GM19239 (cell line): ENCODE measurements at places on chromosomes 7 and 10.

GRCh38 chr7:1924258-1924817, 254.3 kb downstream of the ELFN1 start:
- no peak for DNase-seq

DNA sequence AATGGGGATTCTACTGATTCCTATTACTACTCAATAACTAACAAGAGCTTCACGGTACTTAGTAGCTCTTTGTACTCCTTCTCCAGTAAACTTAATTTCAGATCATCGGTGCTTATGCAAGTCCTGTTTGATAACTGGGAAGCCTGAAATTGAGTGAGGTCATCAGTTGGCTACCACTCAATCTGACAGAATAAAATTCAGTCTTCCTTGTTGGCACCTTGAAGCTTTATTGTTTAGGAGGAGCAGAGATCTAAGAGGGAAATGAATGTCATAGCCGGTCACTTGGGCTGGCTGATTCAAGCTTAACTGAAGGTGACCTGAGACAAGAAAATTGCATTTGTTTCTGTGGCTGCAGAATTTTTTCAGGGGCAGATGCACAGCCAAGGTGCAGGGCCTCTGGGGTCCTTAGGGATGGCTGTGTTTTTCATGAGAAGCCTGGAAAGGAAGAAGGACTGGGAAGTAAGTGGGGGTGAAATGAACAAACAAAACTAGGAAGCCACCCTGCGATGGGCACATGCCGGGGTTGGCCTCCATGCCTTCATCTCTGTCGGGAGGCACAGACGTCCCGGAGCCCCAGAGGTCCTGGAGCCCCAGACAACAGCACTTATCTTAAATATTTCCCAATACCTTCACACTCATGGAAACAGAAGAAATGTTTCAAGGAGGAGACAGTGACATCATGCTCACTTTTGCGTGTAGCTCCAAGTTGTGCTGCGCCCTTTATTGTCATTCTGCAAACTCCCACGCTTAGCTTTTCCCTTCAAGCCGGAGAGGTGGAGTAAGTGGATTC, 85.0 kb upstream of the KIF5B start:
- DNase-seq: no peak

- no peak for DNase-seq
Observed at GRCh38 chr7:150461520-150461919, 11.1 kb downstream of the GIMAP8 start.

DNA sequence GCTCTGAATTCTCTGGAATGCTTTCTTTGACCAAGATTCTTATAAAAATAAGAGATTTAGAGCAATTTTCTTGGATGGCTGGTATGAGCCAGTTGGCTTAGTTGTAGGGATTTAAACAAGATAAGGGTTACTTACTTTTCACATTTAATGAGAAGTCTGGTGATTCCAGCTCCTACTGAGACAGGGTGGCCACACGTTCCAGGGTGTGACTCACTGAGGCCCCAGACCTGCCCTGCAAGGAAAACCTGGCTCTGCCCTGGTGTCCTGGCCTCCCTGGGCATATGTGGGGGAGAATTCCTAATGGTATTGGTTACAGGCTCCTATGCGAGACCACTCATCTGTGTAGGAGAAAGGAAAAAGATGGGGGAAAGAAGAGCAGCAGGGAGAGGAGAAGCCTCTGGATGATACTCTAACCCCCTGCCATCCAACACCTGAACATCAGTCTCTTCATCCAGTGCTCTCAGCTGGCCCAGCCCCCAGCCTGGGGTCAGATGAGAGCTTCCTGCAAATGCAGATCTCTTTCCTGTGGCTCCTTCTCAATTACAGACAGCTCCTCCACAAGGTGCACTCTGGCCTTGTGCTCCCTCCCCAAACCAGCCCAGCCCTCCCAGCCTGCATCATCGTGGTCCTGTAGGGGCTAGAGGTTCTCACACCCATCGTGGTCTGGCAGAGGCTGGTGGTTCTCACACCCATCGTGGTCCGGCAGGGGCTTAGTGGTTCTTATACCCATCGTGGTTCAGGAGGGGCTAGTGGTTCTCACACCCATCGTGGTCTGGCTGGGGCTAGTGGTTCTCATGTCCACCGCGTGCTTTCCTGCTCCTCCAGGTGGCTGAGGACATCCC, 139.9 kb downstream of the EGFR start:
- DNase-seq: no peak

GRCh38 chr10:22821501-22821900, 106.4 kb upstream of the ARMC3 start:
- no peak for DNase-seq

GRCh38 chr10:35074266-35074665, 15.9 kb downstream of the CUL2 start:
- no peak for DNase-seq

GRCh38 chr7:44322631-44323363, 2.6 kb downstream of the CAMK2B start:
- no peak for DNase-seq

DNA sequence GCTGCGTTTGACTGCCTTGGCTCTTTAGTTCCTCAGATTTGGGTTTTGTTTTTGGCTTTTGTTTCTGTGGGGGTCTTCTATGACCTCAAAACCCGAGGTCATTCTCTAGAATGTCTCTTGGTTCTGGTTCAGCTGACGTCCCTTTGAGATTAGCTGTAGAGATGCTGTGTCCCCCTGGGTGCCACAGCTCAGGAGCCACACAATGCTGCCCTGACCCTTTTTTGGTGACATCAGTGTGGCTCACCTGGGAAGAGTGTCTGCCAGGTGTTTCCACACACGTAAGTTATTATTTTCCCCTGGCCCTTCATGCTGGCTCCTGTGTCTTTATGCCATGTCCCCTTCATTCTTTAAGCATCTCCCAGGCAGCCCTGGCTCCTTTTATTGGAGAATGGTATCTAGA, 89.8 kb upstream of the DDC start:
- no peak for DNase-seq

DNA sequence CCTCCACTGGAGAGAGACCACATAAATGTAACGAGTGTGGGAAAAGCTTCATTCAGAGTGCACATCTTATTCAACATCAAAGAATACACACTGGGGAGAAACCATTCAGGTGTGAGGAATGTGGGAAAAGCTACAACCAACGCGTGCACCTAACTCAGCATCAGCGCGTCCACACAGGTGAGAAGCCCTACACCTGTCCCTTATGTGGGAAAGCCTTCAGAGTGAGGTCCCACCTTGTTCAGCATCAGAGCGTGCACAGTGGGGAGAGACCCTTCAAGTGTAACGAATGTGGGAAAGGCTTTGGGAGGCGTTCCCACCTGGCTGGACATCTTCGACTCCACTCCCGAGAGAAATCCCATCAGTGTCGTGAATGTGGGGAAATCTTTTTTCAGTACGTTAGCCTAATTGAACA, 20.6 kb downstream of the FAM200A start:
- no peak for DNase-seq

DNA sequence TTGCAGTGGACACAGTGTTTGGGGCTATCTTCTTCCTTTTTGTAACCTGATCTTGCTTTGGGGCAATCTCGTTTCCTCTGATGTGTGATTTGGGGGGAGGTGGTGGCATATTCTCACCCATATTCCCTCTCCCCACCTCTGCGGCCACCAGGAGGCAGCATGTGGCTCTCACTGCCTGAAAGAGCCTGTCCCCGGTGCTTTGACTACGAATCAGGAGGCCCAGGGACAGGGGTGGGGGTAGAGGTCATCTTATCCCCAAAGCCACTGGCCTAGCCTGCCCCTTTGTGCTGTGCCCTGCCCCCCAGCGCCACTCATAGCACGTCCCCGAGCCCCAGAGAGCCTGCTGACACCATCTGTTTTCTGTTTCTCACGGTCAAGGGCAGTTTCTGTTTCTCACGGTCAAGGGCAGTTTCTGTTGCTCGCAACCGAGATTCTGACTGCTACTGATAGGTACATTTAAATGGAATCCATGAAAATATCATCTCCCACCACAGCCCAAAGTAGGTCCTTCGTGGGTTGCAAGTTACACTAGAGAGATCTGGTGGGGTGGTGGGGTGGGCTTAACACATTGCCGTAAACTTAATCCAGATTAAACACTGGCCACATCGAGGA, 28.2 kb downstream of the PHYH start:
- DNase-seq: peak; percentile 53

GRCh38 chr10:50312464-50313437, 61.4 kb upstream of the ASAH2 start:
- no peak for DNase-seq

GRCh38 chr10:85618841-85619240, 747.8 kb downstream of the GRID1 start:
- DNase-seq: no peak

GRCh38 chr7:24366876-24367275, 82.9 kb downstream of the NPY start:
- DNase-seq: no peak

GRCh38 chr7:156158693-156159092, 346.4 kb upstream of the SHH start:
- no peak for DNase-seq

DNA sequence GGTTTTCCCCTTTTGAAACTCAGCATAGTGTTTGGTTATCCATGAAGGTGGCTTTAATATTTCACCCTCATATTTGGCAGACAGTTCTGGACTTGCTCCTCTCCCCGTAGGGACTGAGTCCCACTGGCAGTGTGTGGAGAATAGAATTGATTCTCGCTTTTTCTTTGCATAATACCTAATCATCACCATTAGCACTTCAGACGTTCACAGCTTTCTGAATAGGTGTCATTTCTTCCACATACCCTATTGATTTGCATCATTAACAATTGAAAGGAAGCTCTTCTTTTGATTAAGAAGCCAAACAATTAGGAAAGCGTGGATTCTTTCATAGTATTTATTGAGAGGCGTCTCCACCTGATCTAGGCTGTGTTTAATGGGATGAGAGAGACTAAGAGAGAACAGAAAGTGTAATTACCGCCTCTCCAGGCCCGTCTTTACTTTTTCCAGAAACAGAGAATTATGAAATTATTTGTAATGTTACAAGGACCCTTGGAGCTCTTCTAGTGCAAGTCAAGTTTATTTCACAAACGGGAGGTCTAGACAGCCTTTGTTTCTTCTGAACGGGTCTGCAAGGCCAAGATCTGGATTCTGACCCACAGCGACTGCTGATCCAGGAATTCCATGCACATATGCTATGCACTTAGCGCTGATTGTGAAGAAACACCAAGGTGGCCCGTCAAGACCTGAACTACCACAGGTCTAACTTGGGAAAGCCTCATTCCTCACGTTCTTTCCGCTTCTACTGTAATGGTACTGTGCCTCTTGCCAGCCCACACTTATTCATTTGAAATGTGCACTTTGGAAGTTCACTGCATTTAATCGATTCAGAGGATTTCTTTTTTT, 249.9 kb upstream of the C7orf33 start:
- DNase-seq: no peak

GRCh38 chr7:90661290-90662151, 65.4 kb downstream of the CDK14 start:
- no peak for DNase-seq

DNA sequence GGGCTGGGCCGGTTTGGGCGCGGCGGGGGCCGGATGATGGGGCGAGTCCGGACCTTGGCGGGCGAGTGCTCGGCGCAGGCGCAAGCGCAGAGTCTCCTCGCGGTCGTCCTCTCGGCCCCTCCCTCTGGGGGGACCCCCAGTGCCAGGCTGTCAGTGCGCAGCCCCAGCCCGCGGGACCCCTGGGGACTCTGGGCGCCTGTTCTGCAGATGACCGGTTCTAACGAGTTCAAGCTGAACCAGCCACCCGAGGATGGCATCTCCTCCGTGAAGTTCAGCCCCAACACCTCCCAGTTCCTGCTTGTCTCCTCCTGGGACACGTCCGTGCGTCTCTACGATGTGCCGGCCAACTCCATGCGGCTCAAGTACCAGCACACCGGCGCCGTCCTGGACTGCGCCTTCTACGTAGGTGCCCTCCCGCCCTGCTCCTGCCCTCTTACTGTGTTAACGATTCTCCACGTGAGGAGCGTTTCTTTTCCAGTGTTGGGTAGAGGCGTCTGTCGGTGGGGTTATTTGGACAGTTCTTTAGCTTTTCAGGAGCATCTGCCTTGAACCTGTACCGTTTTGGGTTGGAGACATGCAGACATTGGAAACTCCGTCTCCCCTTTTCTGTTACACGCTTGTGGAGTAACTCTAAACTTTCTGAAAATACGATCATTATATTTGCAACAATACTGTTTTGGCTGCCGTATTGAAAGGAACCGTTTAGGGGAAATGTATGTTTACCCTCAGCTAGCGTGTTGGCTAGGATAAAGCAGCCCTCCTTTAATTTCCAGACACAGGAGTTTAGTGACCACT, 706 bp downstream of the BUB3 start:
- no peak for DNase-seq

- no peak for DNase-seq
Observed at GRCh38 chr7:45983720-45984255, 62.7 kb upstream of the IGFBP3 start.

- no peak for DNase-seq
Observed at GRCh38 chr7:84105586-84105985, 89.0 kb downstream of the SEMA3A start.

DNA sequence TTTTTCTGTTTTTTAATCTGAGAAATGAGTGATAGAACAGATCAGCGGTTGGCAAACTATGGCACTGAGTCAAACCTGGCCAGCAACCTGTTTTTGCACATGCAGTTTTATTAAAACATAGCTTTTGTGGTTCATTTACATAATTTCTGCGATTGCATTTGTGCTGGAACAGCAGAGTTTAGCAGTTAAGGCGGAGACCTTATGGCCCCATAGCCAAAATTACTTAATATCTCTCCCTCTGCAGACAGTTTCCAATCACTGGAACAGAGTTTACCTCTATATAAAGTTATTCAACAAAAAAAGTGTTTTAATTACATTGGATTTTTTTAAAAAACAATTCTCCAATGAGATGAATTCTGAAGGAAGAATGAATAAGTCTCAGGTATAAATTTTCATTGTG, 212.1 kb downstream of the DGKB start:
- no peak for DNase-seq
